Lung (tissue), 17 donors: ENCODE measurements at places on chromosomes 2 and 18.
A peak's percentile ranks its signal among the peaks of the same experiment; 100 is the strongest.

DNA sequence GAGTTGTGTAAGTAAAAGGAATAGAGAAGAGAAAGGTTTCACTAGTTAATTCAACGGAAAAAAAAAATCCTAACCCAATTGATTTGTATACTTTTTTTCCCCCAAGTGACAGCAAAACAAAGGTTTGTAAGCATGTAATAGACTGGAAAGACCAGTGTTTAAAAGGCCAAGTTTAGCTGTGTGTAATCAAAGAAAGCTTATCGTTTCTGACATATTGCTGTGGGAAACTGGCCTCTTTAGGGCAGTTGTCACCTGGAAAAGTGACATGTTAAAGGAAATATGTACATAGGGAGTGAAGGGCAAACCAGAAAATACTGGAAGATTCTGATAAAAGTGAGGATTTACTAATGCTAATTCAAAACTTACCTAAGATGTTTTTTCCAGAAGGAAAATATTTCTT, 45.9 kb upstream of the EPHA4 start:
- DNase-seq, result no peak
- H3K36me3 ChIP-seq, result no peaks in the 10 kb centered on the region
- no peaks in the 10 kb centered on the region for H3K27me3 ChIP-seq

- peak; percentile 99 for DNase-seq
- no peaks in the 10 kb centered on the region for H3K27me3 ChIP-seq
- H3K4me1 ChIP-seq, result peaks cover 54% of the 10 kb centered on the region
- peak overlapping the region; percentile 85 for H3K27ac ChIP-seq
Measured at GRCh38 chr18:13221869-13222855, 3.6 kb downstream of the LDLRAD4 start.

DNA sequence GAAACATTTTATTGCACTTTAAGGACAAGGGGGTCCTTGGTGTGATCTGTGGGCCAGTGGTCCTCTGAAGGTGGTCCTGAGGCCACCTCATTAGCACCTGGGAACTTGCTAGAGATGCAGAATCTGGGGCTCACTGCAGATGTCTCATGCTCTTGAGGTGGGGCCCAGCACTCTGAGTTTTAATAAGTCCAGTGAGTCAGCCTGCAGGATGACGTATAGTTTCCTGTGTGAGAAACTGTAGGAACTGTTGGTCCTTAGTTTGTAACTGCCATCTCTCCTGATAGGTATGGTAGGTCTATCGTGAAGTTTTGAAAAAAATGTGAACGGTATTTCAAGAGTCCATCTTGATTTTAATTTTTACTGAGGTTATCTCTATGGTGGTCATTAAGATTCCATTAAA, 2.8 kb downstream of the TRPM8 start:
- no peak overlapping the region for H3K4me3 ChIP-seq
- H3K27me3 ChIP-seq, result peaks cover 4% of the 10 kb centered on the region
- H3K4me1 ChIP-seq, result no peaks in the 10 kb centered on the region
- no peaks in the 10 kb centered on the region for H3K36me3 ChIP-seq

GRCh38 chr2:130251535-130251872, 53.3 kb upstream of the TUBA3E start:
- H3K4me3 ChIP-seq, result no peak overlapping the region
- peaks cover 26% of the 10 kb centered on the region for H3K27me3 ChIP-seq
- DNase-seq, result no peak
- no peak overlapping the region for H3K27ac ChIP-seq
- no peaks in the 10 kb centered on the region for H3K4me1 ChIP-seq
- H3K36me3 ChIP-seq, result no peaks in the 10 kb centered on the region

GRCh38 chr18:74480149-74480651, 16.0 kb upstream of the CNDP2 start:
- no peak overlapping the region for H3K27ac ChIP-seq
- no peaks in the 10 kb centered on the region for H3K27me3 ChIP-seq
- no peak overlapping the region for H3K4me3 ChIP-seq
- H3K4me1 ChIP-seq, result no peaks in the 10 kb centered on the region
- no peak for DNase-seq
